ENCODE measurements at places on chromosomes 12 and 14.

DNA sequence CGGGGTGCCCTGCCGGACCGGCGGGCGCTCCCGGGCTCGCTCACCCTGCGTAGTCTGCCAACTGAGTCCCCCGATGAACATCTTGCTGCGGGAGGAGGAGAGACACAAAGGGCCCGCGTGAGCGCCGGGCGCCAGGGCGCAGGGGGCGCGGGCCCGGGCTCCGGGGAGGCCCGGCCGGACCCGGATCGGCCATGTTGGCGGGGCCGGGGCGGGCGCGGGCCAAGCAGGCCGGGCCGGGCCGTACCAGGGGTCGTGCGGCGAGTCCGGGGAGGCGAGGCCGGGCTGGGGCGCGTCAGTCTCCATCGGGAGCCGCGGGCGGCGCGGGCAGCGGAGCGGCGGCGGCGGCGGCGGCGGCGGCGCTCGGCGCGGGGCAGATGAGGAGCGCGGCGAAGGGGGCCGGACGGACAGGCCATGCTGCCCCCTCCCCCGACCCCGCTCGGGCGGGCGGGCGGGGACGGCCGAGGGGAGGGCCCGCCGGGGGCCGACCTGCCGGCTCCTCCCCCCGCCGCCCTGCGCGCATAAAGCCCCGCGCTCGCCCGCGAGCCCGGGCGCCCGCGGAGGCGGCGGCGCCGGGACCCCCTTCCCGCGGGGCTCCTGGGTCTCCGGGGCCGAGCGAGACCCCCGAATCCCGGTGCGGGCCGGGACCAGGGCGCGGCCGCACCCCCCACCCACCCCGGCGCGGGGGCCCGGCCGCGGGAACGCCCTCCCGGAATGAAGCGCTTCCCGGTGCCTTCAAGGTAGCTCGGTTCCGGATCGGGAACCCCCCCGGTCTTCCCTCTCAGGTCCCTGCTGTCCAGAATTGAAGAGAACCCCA is at the start of gene MSI1:
Gene MSI1 (minus strand): TSS at position 376 of the 814 bp plus-strand sequence. CDS start 73 bp downstream, at position 303.
- DNase-seq, result no peak

DNA sequence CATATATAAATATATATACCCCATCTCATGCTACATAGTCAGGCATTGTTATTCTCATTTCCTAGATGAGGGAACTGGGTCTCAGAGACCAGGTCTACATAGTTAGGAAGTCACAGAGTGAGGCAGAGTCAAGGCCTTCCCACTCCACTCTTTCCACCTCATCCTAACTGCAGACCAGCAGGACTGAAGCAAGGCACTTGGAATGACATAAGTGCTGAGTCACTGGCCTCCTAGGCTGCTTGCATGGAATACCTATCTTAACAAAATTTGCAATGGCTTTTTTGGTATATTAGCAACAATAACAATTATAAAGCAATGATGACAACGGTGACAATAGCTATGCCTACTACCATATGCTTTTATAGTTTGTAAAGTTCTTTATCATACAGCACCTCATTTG is 5.4 kb upstream of the ANO4 start:
- no peak for DNase-seq

GRCh38 chr12:131044760-131045381 is 91.2 kb downstream of the ADGRD1 start:
- DNase-seq, result no peak

DNA sequence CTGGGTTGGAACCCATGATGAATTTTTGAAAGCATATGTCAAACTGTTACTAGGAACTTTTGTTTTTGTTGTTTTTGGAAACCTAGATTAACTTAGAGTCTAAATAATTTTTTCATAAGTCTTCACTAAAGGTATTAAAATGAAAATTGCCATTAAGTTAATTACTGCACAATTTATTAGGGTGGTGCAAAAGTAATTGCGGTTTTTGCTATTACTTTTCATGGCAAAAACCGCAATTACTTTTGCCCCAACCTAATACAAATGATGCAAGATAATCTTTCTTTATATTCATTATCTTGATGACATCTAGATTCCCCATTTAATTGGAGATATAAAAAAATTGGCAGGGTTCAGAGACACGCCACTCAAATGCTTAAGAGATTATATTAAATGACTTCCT is 145.0 kb upstream of the PKP2 start:
- DNase-seq, result no peak

DNA sequence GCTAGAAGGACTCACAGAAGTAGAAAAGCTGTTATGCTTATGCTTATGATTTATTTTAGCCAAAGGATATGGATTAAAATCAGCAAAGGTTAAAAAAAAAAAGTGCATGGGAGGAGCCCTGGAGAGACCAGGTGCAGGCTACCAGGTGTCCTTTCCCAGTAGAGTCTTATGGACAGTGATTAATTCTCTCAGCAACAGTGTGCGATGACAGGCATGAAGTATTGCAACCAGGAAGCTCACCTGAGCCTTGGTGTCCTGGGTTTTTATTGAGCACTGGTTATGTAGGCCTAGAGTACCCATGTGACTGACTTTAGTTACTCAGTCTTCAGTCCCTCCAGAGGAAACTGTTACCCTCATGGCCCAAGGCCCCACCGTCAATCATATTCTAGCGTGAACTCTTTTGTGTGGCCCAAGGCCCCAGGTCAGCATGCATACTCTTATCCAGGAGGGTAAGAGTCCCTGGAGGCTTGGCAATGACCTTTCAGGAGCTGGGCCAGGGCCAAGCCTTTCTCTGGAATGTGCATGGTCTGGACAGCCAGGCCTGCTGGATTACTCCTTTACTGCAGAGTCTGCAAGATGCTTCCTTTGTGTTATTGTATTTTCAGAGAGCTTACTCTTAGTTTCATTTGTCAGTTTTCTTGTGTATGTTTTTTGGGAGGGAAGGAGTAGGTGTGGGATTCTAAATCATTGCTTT is 69.6 kb upstream of the RD3L start:
- no peak for DNase-seq

DNA sequence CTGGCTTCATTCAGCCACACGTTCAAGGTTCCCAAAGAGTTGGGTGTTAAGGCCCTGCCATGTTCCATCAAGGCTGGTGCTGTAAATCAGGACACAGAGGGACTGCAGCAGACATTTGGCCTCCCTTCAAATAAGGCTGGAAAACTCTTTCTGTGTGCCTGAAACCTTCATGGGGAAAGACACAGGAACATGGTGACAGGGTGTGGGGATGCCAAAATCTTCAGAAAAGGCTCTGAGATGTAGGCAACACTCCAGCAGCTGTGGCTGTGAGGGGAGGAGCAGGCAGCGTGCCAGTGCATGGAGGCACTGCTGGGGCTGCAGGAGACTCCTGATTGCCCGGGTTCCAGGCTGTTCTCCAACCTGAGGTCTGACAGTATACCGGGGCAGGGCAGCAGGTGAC is 15.0 kb downstream of the POMT2 start:
- no peak for DNase-seq

GRCh38 chr12:64392221-64392620 is 1.7 kb upstream of the C12orf56 start:
- DNase-seq, result peak; percentile 72

DNA sequence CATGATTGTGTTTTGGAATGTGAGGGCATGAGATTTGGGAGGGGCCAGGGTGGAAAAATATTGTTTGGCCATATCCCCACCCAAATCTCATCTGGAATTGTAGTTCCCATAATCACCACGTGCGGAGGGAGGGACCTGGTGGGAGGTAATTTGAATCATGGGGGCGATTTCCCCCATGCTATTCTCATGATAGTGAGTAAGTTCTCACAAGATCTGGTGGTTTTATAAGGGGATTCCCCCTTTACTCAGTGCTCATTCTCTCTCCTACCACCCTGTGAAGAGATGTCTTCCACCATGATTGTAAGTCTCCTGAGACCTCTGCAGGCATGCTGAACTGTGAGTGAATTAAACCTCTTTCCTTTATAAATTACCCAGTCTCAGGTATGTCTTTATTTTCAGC is 15.7 kb downstream of the OR10P1 start:
- DNase-seq, result no peak

GRCh38 chr12:46459861-46460545 is 87.4 kb upstream of the SLC38A2 start:
- DNase-seq, result no peak

GRCh38 chr12:32400114-32400672 is 835 bp downstream of the FGD4 start:
- DNase-seq, result peak; percentile 38

- DNase-seq, result peak; percentile 10
These were observed 1.8 kb downstream of the FLRT2 start for GRCh38 chr14:85531587-85532373.

GRCh38 chr12:53725824-53726223 is 1.4 kb downstream of the CALCOCO1 start:
- no peak for DNase-seq

- no peak for DNase-seq
These were observed 4.7 kb upstream of the PLD4 start for GRCh38 chr14:104919993-104920315.

GRCh38 chr14:68576031-68576430 is 216.8 kb downstream of the ZFP36L1 start:
- no peak for DNase-seq

DNA sequence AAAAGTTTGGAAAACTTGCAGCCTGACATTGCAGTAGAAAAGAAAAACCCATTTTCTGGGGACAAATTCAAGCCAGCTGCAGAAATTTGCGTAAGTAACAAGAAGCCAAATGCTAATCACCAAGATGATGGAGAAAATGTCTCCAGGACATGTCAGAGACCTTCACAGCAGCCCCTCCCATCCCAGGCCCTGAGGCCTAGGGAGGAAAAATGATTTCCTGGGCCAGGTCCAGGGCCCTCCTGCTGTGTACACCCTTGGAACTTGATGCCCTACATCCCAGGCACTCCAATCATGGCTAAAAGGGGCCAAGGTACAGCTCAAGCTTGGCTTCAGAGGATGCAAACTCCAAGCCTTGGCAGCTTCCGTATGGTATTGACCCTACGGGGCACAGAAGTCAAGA is 14.5 kb downstream of the IAPP start:
- no peak for DNase-seq
